ENCODE measurements at places on chromosomes 12 and 14.

DNA sequence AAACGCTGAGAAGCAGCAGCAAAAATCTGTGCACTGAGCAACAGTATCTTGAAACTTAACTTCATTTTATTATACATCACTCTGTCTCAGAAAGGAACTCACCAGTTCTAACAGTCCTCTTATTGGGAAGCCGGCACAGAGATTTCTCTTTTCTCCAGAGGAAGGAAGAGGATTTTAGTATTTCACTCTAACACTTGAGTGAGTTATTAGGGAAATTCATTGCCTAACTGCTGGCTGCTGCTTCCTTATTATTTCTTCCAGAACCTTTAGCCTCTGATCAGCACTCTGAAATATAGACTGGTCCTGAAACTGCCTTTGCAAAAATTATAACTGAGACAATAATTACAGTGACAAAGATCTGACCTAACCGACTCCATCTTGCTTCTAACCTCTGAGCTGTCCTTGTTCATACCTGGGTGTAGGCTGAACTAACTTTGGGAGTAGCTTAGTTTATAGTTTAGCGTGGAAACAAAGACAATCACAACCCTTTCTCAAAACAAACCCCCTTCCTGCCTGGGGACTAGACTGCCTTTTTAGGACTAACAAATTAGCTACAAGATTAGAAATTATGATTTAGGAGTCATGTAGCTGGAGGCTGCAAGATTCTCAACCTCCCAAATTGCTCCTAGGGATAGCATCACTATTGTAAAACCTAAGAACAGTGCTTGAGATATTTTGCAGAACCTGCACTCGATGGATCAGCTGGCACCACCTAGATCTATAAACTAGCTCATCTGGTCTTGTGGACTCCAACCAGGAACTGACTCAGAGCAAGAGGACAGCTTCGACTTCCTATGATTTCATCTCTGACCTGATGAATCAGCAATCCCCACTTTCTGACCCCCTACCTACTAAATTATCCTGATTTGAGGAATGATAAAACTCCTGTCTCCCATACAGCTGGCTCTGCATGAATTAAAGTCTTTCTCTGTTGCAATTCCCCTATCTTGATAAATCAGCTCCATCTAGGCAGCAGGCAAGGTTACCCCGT is 117.5 kb downstream of the DYRK2 start:
- peak; percentile 24 for DNase-seq

DNA sequence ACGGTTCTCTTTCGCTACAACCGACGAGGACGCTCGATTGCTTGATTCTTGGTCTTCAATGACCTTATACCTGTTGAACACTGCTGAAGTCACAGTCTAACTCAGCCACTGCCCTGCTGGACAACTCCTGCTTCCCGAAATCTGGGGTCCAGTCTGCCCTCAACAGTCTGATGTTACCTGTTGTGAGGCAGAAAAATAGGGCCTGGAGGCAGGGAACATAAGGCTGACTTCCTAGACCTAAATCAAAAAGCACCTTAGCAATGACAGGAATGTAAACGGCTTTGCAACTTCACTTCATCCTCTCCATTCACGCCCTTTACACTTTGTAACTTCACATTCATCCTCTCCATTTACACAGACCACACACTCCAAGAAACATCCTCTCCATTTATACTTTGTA is 597 bp upstream of the GLTP start:
- peak; percentile 37 for DNase-seq

GRCh38 chr14:100764471-100765115 is 37.9 kb downstream of the DLK1 start:
- DNase-seq: no peak

- peak; percentile 74 for DNase-seq
Measured at GRCh38 chr14:64971943-64972791, at the start of gene RAB15. TSS of gene RAB15 (minus strand) at chr14:64972336. CDS start at chr14:64972076, 260 bp downstream.

- no peak for DNase-seq
Measured at GRCh38 chr12:109814600-109815150, 18.5 kb downstream of the TRPV4 start.

DNA sequence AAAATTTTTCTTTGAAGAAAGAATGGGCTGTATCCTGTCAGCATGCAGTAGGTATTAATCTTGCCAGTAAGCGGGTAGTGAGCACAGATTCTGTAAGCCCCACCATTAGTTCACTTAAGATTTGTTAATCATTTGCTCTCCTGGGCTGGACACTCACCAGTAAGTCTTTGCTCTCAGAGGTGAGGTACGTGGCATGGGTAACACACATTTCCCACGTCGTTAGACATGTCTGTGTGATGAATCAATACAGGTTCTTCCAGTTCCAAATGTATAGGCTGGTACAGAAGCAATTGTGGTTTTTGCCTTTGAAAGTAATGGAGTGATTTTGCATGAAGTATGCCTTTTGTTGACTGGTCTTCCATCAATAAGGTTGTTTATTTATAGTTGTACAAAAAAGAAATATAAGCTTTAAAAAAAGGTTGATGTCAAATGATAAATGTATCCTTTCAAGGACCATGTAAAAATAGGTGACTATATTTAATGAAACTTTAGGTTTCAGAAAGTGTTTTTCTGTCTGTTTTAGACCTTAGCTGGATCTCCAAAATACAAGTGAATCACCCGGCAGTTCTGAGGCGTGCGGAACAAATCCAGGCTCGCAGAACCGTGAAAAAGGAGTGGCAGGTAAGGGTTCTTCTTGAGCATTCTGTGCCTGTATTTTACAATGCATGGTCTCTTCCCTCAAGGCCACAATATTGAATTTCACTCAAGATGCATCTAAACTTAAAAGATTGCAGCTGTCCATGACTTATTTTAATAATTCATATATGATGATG is 45.5 kb downstream of the DERA start:
- no peak for DNase-seq

GRCh38 chr14:105244334-105244733 is 4.0 kb upstream of the BTBD6 start:
- no peak for DNase-seq

- DNase-seq: peak; percentile 29
Measured at GRCh38 chr12:49109641-49110463, 795 bp downstream of the LMBR1L start.

DNA sequence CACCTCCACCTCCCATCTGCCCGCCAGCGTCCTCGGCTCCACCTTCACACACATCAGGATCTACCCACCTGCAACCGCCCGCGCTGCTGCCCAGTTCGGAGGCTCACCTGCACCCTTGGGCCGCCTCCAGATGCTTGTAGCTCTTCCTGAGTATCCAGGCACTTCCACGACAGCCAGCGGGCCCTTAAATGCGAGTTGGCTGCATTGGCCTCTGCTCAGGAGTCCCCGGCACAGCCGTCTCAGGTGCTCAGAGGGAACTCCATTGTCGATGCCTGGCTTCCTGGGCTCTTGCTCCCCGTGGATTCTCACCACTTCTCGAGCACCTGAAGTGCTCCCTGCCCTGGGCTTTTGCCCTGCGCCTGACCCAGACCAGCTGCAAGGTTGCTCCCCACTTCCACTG is 21.9 kb upstream of the CDCA4 start:
- DNase-seq: no peak

DNA sequence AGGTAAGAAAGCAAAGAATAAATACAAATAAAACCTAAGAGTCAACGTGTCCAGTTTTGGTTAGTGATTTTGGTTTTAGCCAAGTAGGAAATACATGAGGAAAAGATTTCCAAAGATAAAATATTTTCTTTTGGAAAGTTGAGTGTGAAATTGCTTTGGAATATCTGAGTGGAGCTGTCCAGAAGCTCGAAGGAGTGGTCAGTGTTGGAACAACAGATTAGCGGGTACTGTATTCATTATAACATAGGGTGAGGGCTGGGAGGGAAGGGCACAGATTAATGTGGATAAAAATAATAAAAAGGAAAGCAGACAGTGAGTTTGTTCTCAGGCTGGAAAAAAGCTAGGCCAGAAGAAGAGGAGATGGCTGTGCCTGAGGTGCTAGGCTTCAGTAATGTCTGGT is 101.5 kb upstream of the SLCO1C1 start:
- no peak for DNase-seq

DNA sequence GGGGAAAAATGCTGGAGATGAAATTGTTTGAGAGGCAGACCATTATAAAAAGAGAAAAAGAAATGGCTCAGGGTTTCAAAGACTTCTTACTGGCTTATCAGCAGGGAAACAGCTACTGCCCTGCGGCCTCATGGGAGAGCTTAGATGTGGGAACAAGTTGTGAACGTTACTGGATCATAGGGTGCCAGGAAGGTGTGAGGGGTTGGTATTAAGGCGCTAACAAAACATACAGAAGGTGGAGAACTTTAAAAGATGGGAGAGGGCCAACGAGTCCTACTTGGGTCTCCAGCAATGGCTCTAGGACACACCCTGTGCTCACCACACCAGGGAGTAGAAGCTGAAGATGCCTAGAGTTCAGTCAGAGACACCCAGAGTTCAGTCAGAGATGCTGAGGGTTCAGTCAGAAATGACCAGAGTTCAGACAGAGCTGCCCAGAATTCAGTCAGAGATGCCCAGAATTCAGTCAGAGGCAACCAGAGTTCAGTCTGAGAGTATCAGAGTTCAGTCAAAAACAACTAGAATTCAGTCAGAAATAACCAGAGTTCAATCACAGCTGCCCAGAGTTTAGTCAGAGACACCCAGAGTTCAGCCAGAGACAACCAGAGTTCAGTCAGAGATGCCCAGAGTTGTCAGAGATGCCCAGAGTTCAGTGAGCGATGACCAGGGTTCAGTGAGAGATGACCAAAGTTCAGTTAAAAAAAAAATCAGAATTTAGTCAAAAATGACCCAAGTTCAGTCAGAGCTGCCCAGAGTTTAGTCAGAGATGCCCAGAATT is 1103.6 kb downstream of the BCL11B start:
- DNase-seq: no peak
